ENCODE measurements at places on chromosomes 11 and 22.

- no peak for DNase-seq
Observed at GRCh38 chr11:12691473-12691872, 17.3 kb downstream of the TEAD1 start.

DNA sequence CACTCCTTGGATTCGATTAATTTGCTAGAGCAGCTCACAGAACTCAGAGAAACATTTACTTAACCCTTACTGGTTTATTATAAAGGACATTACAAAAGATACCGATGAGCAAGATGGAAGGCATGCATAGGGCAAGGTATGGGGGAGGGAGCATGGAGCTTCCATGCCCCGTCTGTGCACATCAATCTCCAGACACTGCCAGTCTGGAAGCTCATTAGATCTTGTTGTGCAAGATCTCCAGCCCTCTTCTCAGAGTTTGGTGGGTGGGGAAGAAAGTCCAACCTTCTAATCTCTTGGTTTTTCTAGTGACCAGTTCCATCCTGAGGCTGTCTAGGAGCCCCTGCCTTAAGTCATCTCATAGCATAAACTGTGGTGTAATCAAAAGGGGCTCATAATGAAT lies 190.7 kb downstream of the UVRAG start:
- DNase-seq, result no peak

DNA sequence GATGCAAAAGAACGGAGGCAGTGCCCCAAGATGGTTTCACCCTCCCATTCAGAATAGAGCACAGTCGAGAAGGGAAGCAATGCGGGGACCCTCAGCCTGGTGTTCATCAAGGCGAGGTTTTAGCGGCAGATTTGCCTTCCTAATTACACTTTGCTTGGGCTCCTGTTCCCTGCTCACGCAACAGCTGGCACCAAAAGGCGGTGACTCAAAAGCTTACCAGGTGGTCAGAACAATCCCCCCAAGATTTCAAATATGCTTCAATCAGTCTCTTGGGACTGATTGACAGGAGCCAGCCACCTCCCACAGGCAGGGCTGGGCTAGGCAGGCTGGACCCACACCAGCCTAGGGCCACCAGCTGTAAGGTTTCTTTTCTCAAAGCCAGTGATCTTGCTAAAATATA lies 14.2 kb downstream of the IGSF9B start:
- no peak for DNase-seq

DNA sequence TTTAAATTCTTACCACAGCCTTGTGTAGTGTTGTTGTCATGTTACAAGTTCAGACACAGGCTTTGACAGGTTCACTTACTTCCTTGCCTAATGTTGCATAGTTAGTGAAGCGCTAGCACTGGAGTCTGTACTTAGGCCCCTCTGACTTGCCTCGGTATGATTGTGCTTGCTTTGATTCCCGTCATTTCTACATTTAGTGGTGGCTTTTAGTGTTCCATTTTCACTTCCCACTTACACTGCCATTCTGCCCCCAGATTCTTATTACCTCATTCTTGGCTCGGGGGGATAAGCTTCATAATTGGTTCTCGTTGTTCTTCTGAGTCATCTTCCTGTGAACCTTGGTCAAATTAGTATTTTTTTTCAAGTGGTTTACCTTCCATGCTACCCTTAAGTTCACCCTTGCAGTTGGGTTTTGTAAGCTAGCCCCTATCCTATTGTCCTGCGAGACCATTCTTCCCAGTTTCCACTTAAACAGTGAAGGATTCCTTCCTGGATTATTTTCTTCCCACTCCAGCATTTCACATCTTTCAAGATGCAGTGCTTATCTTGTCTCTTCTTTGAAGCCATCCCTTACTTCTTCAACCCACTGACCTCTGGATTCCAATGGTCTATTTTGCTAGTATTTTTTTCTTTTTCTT lies 68.7 kb downstream of the DDX10 start:
- DNase-seq, result no peak

DNA sequence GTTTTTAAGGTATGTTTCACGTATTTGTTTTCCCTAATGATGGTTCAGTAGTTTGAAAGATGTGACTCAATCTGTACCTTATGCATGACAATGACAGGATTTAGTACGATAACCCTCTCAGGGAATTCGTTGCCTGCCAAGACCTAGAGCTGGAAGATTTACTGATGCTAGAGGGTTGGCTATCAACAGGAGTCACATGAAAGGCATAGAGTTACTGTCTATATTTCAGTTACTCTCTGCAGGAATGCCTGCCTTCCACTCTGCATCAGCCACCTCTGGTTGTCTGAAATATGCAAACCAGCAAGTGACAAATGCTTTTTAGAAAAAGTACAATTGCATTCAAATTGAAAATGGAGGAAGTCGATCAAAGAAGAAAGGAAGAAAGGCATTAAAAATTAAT lies 276.3 kb upstream of the RAG2 start:
- DNase-seq, result no peak

DNA sequence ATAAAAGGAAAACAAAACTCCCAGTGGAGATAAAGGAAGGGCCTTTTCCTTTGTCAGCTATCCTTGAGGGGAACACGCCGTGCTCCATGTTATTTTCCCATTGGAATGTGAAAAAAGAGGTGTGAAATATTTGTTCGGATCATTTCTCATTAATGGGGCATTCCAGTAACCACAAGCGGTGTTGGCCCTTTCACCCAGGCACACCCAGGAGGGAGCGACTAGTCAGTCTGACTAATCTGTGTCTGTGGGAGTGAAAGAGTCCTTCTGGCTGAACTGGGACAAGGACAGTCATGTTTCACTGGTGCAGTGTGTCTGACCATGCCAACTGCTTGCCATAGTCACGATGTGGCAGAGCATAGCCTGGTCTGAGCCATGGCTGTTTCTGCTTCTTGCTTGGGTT lies 13.0 kb upstream of the MYEOV start:
- no peak for DNase-seq

GRCh38 chr22:40414311-40414710 lies 43.9 kb downstream of the SGSM3 start:
- no peak for DNase-seq

DNA sequence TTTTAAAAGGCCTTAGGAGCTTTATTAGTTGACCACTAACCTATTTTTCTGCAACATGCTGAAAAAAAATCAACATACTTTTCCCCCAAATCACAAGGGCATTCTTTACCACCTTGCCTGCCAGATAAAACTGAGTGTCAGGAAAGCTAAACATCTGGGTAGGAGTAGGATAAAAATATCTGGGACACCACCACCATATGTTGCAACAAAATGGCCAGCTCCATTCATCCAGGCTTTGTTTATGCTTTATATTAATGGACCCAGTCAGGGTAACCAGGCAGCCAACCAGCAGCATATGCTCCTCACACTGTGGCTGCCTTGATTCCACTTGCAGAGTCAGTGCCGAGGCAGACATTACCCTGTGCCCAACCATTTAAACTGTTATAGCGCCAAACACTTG lies 1024.5 kb downstream of the LRRC4C start:
- DNase-seq, result no peak

- no peak for DNase-seq
Observed at GRCh38 chr11:96752221-96752620, 362.4 kb downstream of the JRKL start.

- DNase-seq, result no peak
Observed at GRCh38 chr11:112871909-112872500, 89.2 kb upstream of the NCAM1 start.

GRCh38 chr11:44305026-44305469 lies 4.9 kb downstream of the ALX4 start:
- no peak for DNase-seq

GRCh38 chr11:120068114-120068573 lies 69.8 kb downstream of the TRIM29 start:
- DNase-seq, result no peak

GRCh38 chr11:106879832-106880546 lies 138.3 kb downstream of the GUCY1A2 start:
- DNase-seq, result no peak

DNA sequence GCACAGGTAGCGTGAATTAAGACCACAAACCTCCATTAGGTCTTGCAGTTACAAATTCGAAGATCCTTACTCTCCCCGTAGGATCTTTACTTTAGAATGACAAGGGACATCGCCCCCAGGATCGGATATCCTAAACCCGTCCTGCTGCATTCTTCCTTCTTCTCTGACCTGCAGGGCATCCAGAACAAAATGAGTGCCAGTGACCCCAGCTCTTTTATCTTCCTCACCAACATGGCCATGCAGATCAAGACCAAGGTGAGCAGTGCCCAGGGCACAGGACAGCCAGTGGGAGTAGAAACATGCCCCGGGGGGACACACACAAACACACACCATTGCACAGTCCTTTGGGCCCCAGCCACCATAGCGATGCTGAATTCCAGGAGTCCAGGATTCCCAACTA lies 42.6 kb upstream of the MPEG1 start:
- no peak for DNase-seq

GRCh38 chr22:39656495-39657490 lies 86.2 kb downstream of the CACNA1I start:
- no peak for DNase-seq

- DNase-seq, result peak; percentile 82
Observed at GRCh38 chr22:42376711-42377554, 55.3 kb downstream of the NFAM1 start.

- no peak for DNase-seq
Observed at GRCh38 chr11:63906585-63906984, 10.4 kb downstream of the RCOR2 start.

- no peak for DNase-seq
Observed at GRCh38 chr11:6523253-6523652, 26.2 kb downstream of the DNHD1 start.

GRCh38 chr11:65776710-65777141 lies 4.0 kb downstream of the AP5B1 start:
- DNase-seq, result no peak

DNA sequence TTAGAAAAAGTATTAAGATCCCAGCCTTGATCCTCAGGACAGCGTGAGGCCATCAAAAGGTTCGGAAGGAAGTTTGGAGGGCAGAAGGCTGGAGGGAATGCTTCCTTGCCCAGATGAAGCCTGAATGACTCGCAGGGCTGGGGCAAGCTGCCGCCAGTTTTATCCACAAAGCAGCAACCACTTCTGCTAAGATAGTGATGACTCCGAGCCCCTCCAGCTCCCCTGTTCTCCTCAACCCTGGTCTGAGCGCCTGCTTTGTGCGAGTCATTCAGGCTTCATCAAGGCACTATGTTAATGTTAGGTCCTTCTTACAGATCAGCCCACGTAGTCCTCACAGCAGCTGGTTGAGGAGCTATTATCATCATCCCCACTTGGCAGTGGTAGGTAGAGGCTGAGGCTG lies 158.8 kb downstream of the COMMD9 start:
- DNase-seq, result no peak

DNA sequence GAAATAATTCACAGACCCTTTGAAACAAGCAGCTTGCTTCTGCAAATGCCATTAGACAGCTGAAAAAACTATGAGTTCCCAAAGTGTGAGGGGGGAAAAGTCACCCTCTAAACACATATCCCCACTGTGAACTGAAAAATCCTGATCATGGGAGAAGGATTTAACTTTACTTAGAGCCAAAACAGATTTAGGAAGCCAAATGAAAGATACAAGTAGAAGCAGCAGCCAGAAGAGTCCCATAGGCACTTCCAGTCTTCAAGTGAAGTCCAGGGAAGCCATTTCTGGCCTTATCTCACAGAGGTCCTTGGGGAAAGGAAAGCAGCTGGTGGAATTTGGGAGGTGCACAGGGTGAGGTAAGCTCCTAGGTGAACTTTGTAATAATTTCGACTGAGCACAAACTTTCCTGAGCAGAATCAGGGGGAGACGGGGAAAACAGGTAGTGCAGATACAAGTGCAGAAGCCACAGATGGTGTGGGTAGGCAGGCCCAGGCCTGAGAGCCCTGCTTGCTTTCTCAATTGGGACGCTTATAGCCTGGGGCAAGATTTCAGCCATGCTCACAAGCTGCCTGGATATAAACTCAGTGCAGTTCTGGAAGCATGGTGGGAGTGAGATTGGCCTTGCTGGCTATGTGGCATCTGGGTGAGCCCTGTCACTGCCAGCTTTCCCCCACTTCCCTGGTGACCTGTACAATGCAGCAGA lies 44.8 kb downstream of the GAS2 start:
- no peak for DNase-seq

DNA sequence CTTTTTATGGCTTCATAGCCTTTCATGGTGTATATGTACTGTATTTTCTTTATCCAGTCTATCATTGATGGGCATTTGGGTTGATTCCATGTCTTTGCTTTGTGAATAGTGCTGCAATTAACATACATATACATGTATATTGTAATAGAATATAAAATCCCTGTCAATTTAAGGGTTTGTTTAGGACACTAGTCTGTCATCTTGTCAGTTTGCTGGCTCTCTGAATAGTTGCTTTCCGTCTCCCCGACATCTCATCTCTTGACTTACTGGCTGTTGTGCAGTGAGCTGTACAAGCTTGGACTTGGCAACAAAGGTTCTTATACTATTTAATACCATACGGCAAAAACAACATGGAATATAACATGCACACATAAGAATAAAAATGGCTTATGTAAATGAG lies 1487.5 kb downstream of the LRRC4C start:
- no peak for DNase-seq

GRCh38 chr11:4459500-4459899 lies 10.4 kb downstream of the OR52K2 start:
- DNase-seq, result no peak

GRCh38 chr11:117434481-117434880 lies 106.8 kb downstream of the CEP164 start:
- no peak for DNase-seq

DNA sequence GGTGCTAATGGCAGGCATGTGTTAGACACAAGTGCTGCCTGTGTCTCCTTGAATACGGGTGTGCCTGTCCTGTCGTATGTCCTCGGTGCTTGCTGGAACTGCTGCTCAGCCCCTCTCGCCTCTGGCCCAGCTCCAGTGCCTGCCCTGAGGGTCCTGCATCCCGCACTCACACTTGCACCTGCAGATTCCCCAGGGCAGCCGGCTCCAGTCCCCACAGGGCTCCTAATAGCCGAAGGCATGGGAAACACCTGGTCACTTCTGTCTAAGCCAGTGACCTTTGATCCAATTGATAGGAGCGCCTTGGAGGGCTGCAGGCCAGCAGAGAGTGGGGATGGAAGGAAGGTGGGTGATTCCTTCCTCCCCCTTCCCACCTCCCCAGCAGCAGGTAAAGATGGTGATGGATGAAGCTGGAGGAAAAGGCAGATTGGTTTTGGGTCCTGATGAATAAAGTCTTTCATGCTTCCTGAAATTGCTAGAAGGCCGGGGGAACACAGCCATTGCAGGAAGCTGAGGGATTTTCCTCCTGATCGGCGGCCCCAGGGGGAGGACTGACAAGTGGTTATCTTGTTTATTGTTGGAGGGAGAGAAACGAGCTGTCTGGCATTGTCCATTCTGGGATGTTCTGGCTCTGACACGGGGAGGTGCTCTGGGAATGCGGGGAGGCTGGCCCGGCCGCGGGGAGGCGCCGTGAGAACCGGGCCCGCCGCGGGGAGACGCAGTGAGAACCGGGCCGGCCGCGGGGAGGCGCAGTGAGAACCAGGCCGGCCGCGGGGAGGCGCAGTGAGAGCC lies 110.9 kb upstream of the B3GAT1 start:
- DNase-seq, result no peak

- DNase-seq, result peak; percentile 15
Observed at GRCh38 chr11:69337211-69337721, 43.3 kb downstream of the MYEOV start.

- no peak for DNase-seq
Observed at GRCh38 chr11:20444535-20444934, 57.0 kb downstream of the PRMT3 start.
